GM04503 (cell line): ENCODE measurements at places on chromosomes 3 and 15.
A peak's percentile ranks its signal among the peaks of the same experiment; 100 is the strongest.

DNA sequence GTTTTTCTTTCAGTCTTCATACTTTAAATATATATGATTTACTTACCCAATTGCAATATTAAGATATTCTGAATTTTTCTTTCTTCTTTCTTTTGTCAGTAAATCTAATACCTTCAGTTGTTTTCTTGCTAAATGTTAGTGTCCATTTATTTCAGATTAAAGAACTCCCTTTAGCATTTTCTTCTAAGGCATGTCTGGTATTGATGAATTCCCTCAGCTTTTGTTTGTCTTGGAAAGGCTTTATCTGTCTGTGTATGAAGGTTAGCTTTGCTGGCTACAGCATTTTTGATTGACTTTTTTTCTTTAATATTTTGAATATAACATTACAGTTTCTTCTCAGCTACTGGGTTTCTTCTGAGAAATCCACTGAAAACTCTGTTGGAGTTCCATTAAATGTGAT, 64.0 kb upstream of the PLSCR4 start:
- DNase-seq, result no peak

GRCh38 chr15:80317389-80318182, 65.6 kb upstream of the CTXND1 start:
- DNase-seq, result peak; percentile 85

- DNase-seq, result peak; percentile 65
Measured at GRCh38 chr3:143849854-143850549, 1.7 kb upstream of the SLC9A9 start.

DNA sequence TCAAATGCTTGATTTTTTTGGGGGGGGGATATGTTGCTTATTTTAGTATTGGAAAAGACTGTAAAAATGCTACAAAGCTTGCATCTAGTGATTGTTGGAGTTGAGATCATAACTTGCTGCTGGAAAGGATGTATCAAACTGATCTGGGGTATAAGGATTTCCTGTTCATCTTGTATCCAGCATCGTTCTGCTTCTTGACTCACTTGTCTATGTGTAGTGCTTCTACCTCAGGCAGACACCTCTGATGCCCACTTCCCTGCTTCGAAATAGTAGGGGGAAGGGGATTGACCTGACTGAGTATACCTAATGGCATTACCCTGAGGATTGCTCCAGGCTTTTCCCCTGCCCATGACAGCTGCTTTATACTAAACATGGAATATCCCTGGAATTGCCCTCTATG, 42.7 kb downstream of the STT3B start:
- no peak for DNase-seq

GRCh38 chr3:179018808-179019207, 52.8 kb downstream of the ZMAT3 start:
- DNase-seq, result no peak

DNA sequence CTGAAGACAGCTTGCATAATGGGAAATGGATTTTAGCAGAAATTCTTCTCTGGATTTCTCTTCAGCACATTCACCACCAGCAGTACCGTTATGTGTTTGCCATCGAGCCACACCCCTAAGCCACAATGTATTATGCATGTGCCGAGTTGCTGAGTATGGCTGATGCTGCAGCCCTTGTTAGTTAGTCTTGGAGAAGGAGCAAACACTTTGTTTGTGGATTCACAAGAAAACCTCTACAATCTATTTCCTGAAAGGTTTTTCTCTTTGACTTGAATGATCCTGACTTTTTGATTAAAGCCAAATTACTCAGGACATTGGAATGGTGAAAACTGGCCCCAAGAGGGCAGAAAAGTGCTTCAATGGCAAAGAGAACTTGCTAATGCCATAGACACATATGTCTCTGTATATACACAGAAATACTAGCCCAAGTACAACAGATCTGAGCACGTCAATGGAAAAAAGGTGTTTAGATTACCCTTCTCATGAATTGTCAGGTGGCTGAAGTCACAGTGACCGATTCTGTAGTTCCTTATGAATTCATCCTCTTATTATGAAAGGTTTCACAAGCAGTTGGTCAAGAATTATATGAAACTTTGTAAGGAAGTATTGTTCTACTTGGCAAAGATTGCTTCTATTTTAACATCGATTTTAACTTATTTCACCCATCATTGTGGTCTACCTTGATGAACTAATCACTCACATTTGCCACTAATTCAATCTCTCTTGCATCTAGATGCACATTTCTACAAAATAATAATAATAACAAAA, 103.0 kb downstream of the P3H2 start:
- DNase-seq, result peak; percentile 43

GRCh38 chr3:179027326-179027900, 44.2 kb downstream of the ZMAT3 start:
- DNase-seq, result no peak

- DNase-seq, result no peak
Measured at GRCh38 chr3:71421820-71422566, 161.5 kb downstream of the FOXP1 start.

DNA sequence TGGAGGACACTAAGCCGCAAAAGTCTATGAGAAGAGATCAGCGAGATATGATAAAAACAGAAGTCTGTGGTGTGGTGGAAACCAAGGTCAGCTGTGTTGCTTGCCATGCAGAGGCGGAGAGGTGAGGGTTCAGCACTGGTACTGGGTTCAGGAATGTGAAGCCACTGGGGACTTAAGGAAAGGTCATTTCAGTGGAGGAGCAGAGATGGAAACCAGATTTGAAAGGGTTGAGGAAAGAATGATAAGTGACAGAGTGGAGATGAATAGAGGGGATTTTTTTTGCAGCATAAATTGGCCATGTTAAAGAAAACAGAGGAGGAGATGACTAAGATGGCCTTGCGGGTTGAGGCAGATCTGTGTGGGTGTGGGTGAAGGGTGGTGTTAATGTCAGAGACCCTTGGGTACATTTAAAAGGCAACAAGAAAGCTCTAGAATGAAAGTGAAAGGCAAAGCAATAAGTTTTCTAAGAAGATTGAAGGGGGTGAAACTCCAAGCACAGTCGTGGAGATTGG, 265.5 kb downstream of the ADAMTSL3 start:
- no peak for DNase-seq

DNA sequence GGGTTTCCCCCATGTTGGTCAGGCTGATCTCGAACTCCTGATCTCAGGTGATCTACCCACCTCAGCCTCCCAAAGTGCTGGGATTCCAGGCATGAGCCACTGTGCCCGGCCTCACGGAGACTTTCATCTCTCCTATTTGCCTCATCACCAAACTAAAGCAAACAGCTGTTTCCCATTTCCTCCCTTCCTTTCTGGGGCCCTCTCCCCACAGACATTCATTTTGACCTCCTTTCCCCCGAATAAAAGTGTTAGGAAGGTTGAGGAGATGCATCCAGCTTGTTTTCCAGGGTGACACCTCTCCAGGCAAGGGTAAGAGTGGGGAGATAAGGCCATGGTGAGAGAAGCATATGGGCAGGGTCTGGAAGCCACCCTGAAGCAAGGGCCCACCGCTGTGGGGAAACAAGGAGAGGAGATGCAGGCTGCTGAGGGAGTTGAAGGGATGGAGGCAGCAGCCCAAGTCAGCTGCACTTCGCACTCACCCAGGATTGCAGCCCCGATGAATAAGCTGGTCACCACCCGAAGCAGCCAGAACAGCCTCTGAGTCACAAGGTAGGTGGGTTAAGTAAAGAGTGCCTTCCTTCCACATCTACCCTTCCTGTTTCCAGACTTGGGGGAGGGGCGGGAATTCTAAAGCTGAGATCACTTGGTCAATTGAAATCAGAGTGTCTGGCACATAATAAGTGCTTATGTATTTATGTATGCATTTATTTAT, 7.7 kb downstream of the DUOXA2 start:
- DNase-seq, result peak; percentile 44

DNA sequence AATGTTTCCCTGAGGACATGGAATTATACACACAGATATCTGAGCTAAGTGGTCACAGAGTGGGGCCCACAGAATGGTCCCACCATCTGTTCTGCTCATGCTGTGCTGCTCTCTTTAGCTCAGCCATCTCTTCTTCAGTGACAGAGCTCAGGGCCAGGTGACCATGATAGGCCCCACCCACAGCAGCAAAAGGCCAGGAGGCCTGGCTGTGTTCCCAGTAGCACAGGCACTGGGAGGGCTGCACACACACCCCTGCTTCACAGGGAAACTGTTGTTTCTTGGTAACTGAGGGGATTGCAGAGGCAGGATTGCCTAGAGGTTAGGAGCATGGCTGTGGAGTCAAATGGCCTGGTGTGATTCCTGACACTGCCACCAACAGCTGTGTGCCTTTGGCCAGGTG, 4.8 kb upstream of the FBXW12 start:
- DNase-seq, result no peak

GRCh38 chr3:110686701-110687100, 384.9 kb upstream of the NECTIN3 start:
- no peak for DNase-seq

- no peak for DNase-seq
Measured at GRCh38 chr3:59310736-59311135, 260.9 kb upstream of the CFAP20DC start.

GRCh38 chr15:60371175-60372051, 26.4 kb downstream of the ANXA2 start:
- DNase-seq, result peak; percentile 96

GRCh38 chr3:161939918-161940620, 443.5 kb downstream of the OTOL1 start:
- no peak for DNase-seq

- DNase-seq, result no peak
Measured at GRCh38 chr3:124584552-124585391, 145.5 kb upstream of the UMPS start.

- no peak for DNase-seq
Measured at GRCh38 chr15:100994597-100995446, 75.7 kb downstream of the LRRK1 start.

GRCh38 chr3:16177962-16178627, 3.6 kb downstream of the GALNT15 start:
- DNase-seq, result peak; percentile 61

DNA sequence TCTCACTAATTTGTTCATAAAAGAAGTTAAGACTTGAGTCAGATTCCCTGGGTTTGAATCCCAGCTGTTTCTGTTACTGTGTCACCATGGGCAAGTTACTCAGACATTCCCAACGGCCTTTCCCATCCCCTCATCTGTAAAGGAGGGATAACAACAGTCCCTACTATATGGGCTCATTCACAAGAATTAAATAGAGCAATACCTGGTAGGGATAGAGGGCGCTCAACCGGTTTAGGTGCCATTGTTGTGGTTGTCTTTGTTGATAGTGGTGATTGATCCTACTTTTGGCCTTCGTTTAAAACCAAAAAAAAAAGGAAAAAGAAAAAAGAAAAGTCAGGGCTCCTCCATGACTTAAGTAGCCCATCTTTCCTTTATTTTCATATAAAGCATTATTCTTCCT, 563.1 kb downstream of the GRM7 start:
- no peak for DNase-seq

- DNase-seq, result no peak
Measured at GRCh38 chr15:99616129-99616528, 50.3 kb downstream of the MEF2A start.

GRCh38 chr3:106728315-106729098, 648.7 kb upstream of the CCDC54 start:
- peak; percentile 98 for DNase-seq

DNA sequence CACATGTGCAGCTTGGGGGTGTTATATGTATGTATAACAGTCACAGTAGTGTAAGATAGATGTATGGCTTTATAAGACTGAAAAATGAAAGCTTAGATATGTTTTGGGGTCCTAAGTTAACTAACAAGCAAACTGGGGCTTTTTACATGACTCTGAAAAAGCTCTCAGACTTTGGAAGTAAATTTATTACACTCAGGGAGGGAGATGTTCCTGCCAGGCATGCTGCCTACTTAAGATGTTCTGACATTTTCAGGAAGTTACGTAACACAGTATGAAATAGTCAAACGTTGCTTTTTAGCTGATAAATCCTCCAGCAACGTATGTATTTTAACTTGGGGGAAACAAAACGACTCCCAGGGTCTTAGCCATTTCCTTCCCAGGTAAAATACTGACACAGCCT, 1.7 kb upstream of the IFT57 start:
- DNase-seq, result no peak

- DNase-seq, result no peak
Measured at GRCh38 chr15:69869881-69870505, 227.7 kb downstream of the TLE3 start.

GRCh38 chr15:80789296-80789695, 10.1 kb downstream of the CEMIP start:
- no peak for DNase-seq

DNA sequence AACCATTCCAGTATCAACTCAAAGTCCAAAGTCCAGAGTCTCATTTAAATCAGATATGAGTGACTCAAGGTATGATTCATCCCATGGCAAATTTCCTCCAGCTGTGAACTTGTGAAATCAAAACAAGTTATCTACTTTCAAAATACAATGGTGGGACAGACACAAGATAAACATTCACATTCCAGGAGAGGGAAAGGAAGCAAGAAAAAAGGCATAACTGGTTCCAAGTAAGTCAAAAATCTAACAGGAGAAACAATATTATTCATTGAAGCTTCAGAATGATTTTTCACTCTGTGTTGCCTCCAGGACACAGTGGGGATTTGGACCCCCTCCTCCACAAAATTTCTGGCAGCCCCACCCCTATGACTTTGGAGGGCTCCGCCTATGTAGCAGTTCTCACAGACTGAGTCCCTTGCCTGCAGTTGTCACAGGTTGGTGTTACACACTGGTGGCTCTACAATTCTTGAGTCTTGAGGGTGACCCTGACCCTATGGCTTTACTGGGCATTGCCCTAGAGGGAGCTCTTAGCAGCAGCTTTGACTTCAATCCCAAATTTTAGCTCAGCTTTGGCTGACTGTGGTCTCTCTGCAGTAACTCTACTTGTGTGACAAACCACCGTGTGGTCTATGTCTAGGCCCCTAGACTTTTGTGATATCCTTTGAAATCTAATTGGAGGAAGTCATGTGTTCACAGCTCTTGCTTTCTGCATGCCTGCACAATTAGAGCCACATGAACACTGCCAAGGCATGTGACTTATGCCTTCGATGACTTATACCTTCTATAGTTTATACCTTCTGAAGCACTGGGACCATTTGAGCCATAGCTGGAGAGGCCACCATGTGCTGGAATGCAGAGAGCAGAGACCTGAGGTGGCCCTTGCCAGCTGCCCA, 644.2 kb downstream of the GRM7 start:
- DNase-seq, result no peak

DNA sequence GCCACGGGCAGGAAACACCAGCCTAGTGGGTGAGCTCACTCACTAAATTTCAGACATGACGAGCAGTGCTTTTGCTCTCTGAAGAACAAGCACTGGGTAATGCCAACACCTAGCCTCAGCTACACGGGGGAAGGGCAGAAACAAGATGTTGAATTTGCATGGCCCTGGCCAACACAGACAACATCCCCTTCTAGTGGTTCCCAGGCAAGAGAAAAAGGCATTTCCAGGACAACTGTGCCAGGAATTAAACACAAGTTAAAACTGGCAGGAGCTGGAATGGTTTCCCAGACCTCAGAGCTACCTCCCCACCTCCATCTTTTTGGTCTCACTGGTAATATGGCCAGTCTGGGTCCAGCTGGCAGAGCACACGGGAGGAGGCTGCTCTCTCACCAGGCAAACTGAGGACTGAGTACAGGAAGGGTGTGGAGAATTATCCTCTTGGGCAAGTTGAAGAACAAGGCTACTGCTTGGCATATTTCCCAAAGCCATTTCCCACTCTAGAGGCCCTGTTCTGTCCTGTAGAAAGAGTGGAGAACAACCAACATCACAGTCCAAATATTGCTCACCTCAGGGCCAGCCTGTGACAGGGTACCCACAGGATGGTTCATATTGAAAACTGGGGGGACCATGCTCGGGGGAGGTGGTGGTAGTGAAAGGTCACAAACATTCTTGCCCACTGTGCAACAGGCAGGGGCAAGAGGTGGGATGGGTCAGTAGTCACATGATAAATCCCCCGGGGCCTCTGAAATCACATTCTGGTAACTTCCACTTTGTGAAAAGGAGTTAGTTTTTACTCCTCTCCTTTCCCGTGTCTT, 26.5 kb downstream of the TSPAN3 start:
- no peak for DNase-seq

- DNase-seq, result no peak
Measured at GRCh38 chr15:96209285-96209735, 121.2 kb upstream of the NR2F2 start.
